ENCODE measurements at places on chromosomes 12 and 14. TPM values are rescaled to one million over a fixed set of nuclear protein-coding genes. Genes with fewer than 3 reads are reported as not detected.

The HSPA2 gene
- 6.0 TPM for polyA plus RNA-seq

The SPTB gene
- 0.17 TPM for polyA plus RNA-seq

The MYBPC1 gene
- polyA plus RNA-seq, result 0.77 TPM

The APOLD1 gene
- 1.3 TPM for polyA plus RNA-seq

The CPNE6 gene
- not detected for polyA plus RNA-seq

The EIF2S3B gene
- 0.96 TPM for polyA plus RNA-seq

The KRT78 gene
- polyA plus RNA-seq, result not detected

The RARG gene
- 4.9 TPM for polyA plus RNA-seq

The AICDA gene
- polyA plus RNA-seq, result 0.24 TPM

The PTPN21 gene
- 0.85 TPM for polyA plus RNA-seq

The MGP gene
- 110 TPM for polyA plus RNA-seq

The FZD10 gene
- polyA plus RNA-seq, result not detected

The DIO3 gene
- polyA plus RNA-seq, result 0.46 TPM

The PZP gene
- 0.35 TPM for polyA plus RNA-seq

The PTPRQ gene
- polyA plus RNA-seq, result not detected

The OSGEP gene
- 107 TPM for polyA plus RNA-seq

The TAS2R8 gene
- polyA plus RNA-seq, result 0.06 TPM

The RD3L gene
- polyA plus RNA-seq, result not detected

The IRAK3 gene
- 5.7 TPM for polyA plus RNA-seq

The TESPA1 gene
- 7.3 TPM for polyA plus RNA-seq

The CCDC59 gene
- polyA plus RNA-seq, result 53.4 TPM

The GAS2L3 gene
- 0.49 TPM for polyA plus RNA-seq

The ARHGAP9 gene
- polyA plus RNA-seq, result 251 TPM

The KRT2 gene
- polyA plus RNA-seq, result 0.42 TPM

The REM2 gene
- polyA plus RNA-seq, result 2.2 TPM

The MFAP5 gene
- 8.5 TPM for polyA plus RNA-seq

The PDZRN4 gene
- 0.07 TPM for polyA plus RNA-seq

The LRRC10 gene
- polyA plus RNA-seq, result not detected

The CCDC175 gene
- polyA plus RNA-seq, result not detected

The DBX2 gene
- polyA plus RNA-seq, result not detected

The TAS2R9 gene
- polyA plus RNA-seq, result not detected

The DAZAP2 gene
- 181 TPM for polyA plus RNA-seq

The SCN8A gene
- polyA plus RNA-seq, result 0.41 TPM

The MYH6 gene
- polyA plus RNA-seq, result 0.37 TPM

The KITLG gene
- 1.1 TPM for polyA plus RNA-seq
